Stimulated activated CD4-positive, alpha-beta T cell treated with anti-CD3 and anti-CD28 coated beads, Interleukin-12 subunit alpha, Interleukin-12 subunit beta, amount 100 ng/mL, for 24 hours (primary cell): ENCODE measurements at places on chromosomes 12 and 14.

- DNase-seq: no peak
Observed at GRCh38 chr12:252636-253035, 10.0 kb downstream of the SLC6A13 start.

- DNase-seq: no peak
Observed at GRCh38 chr14:34912182-34912581, 37.0 kb upstream of the BAZ1A start.

GRCh38 chr14:50010752-50011151, 105.6 kb downstream of the VCPKMT start:
- no peak for DNase-seq

- DNase-seq: no peak
Observed at GRCh38 chr12:73308747-73309146, 1036.6 kb downstream of the TRHDE start.

- DNase-seq: no peak
Observed at GRCh38 chr14:59281609-59282377, 93.3 kb downstream of the DAAM1 start.

GRCh38 chr14:75184492-75184891, 8.1 kb upstream of the TMED10 start:
- no peak for DNase-seq

DNA sequence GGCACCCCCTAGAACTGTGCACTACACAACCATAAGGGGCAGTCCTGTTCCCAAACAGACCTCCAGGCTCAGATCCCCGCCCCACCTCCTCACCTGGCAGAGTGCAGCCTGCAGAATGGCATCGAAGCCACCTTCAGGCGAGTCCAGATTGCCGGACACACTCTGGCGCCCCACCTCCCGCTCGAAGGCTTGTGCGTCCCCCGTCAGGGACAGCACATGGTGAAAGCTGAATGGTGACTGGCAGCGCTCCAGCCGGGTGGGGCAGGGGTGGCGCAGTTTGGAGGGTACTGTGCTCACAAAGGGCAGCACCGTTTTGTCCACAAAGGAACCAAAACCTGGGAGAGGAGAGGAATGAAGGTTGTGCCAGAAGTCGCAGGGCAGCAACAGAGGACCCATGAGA, 10.6 kb downstream of the ITGB7 start:
- DNase-seq: no peak

- no peak for DNase-seq
Observed at GRCh38 chr12:49301760-49302159, 6.8 kb downstream of the PRPH start.

GRCh38 chr14:24846261-24846660, 203.7 kb downstream of the STXBP6 start:
- no peak for DNase-seq

GRCh38 chr12:904010-904414, 45.5 kb downstream of the RAD52 start:
- no peak for DNase-seq

- no peak for DNase-seq
Observed at GRCh38 chr14:74014299-74014698, 4.8 kb downstream of the ENTPD5 start.

GRCh38 chr12:109127533-109128242, 11.3 kb downstream of the ACACB start:
- no peak for DNase-seq

GRCh38 chr12:89765959-89766824, 57.6 kb upstream of the ATP2B1 start:
- no peak for DNase-seq

GRCh38 chr12:124503305-124503704, 64.1 kb downstream of the NCOR2 start:
- no peak for DNase-seq

DNA sequence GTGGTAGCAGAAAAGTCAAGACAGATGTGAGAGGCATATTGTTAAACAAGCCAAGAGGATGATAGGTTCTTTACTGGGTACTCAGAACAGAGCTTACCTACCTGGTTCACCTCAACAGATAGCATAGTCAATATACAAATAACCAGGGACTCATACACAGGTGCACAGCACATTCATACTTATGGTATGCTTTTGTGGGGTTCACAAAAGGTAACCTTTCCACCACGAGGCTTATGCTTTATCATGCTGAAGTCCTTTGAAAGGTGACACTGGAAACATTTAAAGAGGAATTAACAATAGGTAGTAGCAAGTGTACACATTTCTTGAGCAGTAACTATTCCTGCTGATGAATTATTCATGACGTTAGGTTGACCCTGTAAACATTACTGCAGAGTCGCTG, 42.2 kb upstream of the MBIP start:
- DNase-seq: no peak

DNA sequence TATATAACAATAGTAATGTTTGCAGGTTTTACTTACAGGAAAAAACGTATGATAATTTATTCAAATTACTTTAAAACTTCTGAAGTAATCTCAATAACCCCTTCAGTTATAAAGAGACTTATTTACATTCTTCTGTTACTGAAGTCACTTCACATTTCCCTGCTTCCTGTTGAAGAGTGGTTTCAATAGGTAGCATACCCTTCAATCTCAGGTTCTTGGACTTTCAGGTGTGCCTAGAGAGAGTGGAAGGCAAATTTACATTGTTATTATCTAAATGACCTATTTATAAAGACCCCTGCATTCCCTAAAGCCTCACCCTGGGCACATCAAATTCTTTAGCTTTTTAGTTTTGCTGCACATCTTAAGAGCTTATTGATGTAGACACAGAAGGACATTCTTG, 137.6 kb upstream of the AEBP2 start:
- DNase-seq: no peak

DNA sequence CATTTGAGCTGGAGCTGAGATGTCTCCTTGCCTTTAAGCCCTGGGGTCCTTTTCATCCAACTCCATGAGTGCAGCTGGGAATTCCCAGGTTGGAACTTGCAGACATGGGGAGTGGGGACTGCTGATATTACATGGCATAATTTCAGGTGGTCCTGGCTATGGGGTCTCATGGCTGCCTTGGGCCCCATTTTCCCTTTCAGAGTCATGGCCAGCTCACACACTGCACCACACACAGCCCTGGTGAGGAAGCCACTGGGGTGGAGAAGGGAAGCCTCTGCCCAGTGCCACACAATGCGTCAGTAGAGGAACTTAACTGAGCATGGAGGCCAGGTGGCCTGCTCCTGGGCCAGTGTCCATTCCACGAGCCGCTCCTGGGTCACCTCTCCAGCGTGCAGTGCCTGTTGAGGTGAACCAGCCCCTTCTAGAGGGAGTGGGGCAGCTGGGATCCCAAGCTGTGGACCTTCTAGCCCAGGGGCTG, 17.3 kb upstream of the KRT86 start:
- DNase-seq: no peak

- DNase-seq: no peak
Observed at GRCh38 chr12:95143621-95144205, 70.3 kb upstream of the NR2C1 start.

DNA sequence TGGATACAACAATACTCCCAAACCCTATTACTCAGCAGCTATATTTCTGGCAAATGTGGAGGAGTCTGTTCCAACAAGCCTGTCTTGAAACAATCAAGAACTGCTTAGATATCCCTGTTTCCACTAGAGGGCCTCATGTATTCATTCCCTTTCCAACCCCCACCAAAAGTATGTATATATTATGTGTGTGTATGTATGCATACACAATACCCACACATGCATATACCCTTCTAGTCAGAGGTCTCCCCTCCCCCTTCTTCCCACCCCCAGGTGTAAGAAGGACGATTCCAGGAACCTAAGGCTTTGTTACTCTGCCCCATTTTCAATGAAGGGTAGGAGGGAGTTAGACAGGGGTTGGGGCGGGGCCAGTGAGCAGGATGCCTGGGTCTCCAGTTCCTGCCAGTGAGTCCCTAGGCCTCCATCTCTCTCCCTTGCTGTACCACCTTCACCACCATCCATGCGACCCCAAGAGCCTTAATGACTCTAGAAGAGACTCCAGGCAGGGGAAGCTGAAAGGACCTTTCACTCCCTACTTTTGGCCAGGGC, at the start of gene DGKA:
Gene DGKA, plus strand, starts transcription at position 392 of the 546 bp plus-strand sequence. CDS start 5,342 bp downstream, outside the sequence.
- peak; percentile 81 for DNase-seq

GRCh38 chr12:43337571-43338444, 214.2 kb downstream of the ADAMTS20 start:
- no peak for DNase-seq

GRCh38 chr14:87042354-87042753, 950.6 kb downstream of the GALC start:
- no peak for DNase-seq

DNA sequence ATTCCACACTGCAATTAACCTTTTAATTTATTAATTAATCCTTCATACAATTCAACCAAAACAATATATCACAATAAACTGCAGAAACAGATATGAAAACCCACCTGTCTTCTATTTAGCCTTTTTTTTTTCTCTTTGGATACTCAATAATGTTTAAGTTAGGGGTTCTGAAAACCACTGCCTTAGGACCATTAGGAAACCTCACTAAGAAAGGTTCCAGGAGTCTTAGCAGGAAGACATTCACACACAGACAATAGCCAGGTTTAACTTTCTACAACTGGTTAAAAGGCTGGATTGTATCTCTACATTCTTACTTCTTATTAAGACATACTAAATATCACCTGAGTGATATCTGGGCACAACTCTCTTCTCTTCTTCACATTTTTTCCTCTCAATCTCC, 3.3 kb downstream of the SEC23A start:
- no peak for DNase-seq

DNA sequence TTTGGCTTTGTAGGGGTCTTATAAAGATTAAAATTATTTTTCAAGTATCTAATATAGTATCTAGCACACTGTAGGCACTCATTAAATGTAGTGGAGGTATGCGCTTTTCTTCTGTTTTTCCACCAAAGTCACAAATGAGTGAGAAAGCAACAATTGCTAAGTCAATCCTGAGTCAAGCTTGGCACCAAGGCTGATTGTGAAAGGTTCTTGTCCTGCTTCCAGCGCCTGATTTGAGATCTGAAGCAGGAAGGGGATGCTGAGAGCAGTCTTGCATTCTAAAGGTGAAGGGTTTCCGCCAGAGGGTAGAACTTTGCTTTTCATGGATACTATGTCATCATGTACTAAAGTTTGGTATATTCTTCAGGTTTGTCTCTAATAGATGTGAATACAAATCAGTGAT, 64.9 kb upstream of the DAAM1 start:
- no peak for DNase-seq

- DNase-seq: no peak
Observed at GRCh38 chr12:81441629-81442028, 317.5 kb downstream of the PPFIA2 start.

DNA sequence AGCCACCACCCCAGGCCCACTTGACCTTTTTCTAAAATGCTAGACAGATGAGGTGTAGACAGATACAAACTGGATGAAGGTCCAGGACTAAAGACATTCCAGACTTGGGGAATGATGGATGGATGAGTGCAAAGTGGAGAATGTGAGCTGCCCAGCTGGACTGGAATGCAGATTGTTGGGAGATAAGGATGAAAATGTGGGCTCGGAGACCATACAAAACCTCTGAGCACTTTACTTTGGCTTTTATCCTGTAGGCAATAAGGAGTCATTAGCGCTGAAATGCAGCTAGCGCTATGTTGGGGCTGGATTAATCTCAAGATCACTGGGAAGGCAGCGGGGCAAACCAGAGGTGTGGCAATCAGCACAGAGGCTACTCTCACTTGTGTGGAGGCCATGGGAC, 64.7 kb upstream of the GNPNAT1 start:
- no peak for DNase-seq

GRCh38 chr12:67541625-67541991, 106.9 kb upstream of the DYRK2 start:
- no peak for DNase-seq

DNA sequence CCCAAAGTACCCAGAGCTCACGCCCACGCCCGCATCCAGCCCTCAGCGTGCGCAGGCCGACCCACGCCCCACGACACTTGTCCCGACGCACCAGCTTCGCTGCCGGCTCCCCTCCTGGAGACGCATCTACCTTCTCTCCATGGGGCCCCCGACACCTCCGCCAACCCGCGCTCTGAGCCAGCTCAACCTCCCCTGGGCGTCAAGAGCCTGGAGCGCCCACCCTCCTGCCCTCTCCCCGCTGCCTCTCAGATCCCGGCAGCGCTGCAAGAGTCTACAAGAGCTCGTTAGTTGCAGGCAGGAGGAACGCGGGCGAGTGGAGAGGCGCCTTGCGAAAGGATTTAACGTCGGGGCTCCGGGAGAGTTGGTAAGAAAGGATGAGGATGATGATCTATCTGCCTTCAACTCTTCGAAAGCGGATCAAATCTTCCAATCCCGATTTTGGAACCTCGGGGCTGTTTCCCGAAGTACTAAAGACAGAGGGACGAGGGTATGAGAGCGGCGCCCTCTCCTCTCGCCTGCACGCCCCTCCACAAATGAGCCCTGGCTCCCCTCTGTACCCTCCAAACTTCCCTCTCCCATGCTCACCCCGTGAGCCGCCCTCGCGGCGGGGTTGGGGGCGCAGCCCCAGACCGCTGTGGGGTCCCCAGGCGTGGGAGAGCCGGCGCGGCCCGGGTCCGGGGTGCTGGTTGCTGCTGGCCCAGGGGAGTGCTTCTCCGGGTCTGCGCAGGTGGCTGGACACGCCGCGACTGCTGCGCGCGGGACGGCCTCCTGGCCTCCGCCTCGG, 979 bp downstream of the LTBP2 start:
- no peak for DNase-seq

DNA sequence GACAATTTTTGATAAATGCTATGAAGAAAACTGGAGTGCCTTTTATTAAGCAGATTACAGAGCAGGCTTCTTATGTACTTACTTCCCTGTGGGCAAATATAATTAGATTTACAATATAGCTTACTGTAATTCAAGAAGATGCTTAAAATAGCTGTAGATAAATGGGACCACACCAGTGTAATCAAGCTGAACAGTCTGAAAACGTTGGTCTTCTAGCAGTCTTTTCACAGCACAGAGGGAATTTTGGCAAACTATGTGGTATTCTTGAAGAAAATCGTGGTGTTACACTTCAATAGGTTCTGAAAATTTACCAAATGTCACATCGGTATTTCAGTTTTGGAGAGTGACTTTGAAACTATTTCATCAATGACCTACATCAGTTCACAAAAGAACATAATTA, 47.7 kb downstream of the SLC16A7 start:
- DNase-seq: no peak

- DNase-seq: no peak
Observed at GRCh38 chr12:51529651-51529970, 61.4 kb upstream of the SCN8A start.

DNA sequence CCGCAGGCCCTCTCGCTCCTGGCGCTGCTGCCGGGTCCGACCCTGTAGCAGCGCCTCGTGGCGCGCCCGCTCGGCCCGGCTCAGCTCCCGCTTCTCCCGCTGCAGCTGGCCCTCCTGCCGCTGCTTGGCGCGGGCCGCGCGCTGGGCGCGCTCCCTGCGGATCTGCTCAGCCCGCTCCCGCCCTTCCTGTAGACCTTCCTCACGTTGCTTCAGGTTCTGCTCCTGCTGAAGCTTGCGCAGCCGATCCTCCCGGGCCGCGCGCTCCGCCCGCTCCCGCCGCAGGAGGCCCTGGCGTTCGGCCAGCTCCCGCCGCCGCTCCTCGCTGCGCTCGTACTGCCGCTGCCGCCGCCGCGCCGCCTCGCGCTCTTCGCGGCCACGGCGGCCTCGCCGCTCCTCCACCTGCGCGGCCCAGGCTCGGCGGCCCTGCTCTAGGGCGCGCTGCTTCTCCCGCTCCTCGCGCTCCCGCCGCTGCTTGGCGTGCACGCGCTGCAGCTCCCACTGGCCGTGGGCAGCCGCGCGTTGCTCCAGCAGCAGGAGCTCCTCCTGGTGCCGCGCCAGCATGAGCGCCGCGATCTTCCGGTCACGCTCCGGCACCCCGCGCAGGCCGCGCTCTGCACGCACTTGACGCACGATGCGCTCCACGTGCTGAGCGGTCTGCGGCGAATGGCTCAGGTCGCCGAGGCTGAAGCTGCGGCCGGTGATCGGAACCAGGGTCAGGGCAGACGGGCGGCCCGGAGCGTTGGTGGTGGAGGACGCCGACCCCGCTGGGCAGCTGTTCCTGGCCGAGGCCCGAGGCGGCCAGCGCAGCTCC, 2.4 kb downstream of the CCDC177 start:
- no peak for DNase-seq
